ENCODE measurements at places on chromosomes 3 and 15.

DNA sequence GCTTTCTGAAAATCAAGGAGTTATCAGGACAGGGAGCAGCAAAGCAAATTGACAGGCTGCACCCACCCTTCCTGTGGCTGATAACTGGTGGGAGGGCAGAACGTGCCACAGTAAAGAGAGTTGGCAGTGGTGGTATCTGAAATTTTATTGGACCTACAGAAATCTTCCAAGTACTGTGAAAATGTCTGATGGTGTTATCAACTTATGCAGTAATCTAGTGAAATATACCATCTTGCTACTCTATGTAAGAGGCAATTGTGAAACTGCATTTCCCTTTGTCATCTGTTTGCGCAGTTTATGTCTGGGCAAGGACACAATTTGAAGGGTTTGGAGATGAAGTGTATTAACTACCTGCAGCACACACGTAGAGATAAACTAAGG lies 1.5 kb downstream of the PLCL2 start:
- DNase-seq = no peak

DNA sequence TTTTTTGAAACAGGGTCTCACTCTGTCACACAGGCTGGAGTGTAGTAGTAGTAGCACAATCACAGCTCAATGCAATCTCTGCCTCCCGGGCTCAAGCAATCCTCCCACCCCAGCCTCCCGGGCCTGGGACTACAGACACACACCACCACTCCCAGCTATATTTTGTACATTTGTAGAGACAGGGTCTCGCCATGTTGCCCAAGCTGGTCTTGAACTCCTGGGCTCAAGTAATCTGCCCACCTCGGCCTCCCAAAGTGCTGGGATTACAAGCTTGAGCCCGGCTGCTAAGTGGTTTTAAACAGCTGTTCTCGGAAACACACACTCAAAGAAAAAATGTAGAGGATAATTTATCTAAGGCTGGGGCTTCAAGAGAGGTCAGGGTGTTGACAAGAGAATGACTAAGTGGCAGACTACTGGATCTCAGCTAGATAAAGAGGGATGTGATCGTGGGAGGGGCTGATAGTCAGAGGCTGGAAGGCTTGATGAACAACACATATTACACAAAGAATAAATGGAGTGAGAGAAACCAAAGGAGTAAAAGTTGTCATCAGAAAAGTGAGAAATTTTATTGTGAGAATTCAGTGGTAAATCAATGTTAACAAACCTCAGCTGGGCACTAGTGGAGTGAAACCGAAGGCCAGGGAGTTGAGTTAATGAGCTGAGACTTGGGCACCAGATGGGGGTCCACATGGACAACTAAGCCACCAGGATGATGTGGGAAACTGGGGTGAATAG lies 6.7 kb downstream of the CCR5AS start:
- no peak for DNase-seq

- DNase-seq = peak; percentile 78
Measured at GRCh38 chr15:67521029-67521782, at the start of gene C15orf61. C15orf61 (plus strand) TSS chr15:67521131; CDS start chr15:67521249, 118 bp downstream.

DNA sequence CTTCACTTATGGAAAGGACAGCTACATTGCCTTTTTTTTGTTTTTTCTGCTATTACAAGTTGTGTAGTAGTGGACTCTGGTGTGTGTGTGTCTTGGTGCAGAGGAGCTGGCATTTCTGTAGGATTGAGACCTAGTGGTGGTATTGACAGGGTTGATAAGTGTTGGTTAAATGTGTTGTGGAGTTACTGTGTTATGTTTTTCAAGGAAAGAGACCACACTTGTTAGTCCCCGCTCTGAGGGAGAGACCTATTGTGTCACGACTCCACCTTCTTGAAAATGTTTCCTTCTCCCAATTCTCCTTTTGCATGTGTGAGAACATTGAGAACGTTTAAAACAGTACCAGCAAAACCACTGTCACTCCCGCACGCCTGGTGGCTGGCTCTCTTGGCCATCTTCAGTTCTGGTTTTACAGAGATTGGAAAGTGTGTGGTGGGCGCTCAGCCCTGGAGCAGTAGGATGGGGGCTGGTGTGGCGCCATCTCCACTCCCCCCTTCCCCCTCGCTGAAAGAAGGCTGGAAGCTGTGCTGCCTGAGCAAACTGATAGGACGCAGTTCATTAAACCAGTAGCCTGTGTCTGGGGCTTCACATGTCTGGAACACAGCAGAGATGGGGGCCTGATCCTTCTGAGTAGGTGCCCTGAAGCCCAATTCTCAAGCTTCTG lies 5.5 kb downstream of the KLF13 start:
- no peak for DNase-seq

GRCh38 chr3:171741377-171741776 lies 68.9 kb downstream of the PLD1 start:
- DNase-seq = no peak

DNA sequence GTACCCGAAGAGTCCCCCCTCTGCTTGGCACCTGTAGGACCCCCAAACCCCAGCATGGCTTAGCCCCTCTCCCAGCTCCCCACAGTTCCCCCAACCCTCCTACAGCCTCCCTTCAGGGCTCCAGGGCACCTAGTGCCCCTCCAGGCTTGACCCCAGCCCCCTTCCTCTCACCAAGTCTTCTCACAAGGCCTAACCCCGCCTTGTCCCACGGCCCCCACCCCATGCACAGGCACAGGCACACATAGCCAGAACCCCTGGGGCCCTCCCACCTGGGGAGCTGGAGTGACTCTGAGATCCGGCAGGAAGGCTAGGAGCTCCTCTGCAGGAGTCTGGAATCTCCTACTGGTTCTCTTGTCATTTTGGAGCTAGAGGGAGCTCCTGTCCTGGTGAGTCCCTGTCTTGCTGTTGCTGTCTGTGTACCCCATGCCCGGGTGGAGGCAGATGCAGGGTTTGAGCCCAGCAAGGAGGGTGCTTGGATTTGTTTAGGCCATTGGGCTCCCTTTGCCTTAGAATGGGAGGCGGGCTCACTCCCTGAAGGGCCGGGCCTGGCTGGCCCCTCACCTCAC lies 39.6 kb downstream of the KLF13 start:
- DNase-seq = no peak

DNA sequence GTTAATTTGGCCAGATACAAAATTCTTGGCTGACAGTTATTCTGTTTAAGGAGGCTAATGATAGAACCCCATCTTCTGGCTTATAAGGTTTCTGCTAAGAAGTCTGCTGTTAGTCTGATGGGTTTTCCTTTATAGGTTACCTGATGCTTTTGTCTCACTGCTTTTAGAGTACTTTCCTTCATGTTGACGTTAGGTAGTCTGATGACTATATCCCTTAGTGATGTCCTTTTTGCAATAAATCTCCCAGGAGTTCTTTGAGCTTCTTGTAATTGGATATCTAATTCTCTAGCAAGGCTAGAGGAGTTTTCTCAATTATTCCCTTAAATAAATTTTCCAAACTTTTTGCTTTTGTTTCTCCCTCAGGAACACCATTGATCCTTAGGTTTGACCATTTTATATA lies 114.1 kb upstream of the CDIN1 start:
- DNase-seq = peak; percentile 19

- no peak for DNase-seq
Measured at GRCh38 chr3:105877336-105877910, 8.6 kb upstream of the CBLB start.

DNA sequence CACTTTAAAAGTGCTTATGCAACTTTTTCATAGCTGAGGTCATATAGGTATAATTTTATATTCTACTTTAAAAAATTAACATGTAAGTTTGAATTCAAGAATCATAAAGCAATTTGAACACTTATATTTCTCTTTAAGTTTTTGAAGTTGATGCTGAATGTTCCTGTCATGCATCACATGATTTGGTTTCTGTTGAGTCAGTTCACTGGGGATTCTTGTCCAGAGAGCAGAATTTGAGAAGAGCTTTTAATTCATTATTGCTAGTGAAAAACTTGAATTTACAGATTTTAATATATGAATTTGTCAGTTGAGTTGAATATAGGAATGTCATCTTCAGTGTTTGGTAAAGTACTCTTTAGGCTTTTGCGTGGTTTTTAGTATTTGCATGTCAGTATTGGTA lies 7.9 kb downstream of the SLC25A26 start:
- no peak for DNase-seq

DNA sequence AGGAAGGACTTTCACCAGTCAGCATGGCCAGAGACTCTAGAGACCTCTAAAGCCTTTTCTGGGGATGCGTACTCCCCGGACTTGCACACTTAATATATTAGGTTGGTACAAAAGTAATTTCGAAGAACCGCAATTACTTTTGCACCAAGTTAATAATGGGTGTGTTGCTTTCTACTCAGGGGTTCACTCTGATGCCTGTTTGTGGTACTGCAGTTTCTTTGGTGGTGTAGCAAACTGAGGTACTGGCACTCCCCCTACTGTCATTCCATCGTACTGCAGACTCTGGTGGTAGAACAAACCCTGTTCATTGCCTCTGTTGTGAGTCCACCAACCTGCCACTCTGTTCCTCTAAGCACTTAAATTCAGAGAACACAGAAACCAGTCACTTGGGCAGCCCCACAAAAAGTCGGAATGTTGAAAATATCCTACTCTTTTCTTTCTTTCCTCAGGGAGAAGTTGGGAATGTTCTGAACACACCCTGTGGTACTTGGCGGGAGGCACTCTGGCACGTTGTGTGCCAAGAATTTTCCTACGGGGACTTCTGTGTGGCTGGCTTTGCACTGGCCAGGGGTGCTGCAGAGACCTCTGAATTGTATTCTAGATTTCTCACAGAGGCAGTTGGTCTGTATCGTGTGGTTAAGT lies 46.3 kb downstream of the GABRG3 start:
- peak; percentile 2 for DNase-seq

DNA sequence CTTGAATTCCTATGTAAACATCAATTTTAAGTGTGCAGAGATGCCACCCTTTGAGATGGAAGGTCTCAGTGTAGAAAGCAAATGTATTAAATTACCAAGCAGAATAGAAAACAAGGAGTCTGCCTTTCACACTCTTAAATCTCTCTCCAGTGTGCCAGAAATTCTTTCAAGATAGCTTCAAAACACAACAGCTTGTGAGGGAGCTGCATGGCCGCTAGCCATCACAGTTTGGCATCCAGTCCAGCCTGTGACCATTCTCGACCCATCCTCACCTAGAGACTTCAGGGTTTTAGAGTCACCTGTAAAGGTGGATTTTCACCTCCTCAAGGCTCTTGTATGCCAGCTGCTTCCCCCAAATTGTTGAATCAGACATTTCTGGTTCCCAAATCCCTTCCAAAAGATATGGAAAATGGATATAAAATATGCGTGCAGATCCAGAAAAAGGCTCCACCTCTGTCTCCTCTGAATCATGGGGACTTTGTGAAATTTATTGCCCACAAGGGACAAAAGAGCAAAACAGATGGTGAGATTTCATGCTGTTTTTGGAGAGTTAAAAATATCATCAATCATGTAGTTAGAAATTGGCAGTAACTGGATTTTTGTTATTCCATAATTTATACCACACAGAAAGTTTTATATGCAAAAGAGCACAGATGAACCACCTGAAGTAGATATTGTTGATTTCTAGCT lies 114.2 kb upstream of the THRB start:
- no peak for DNase-seq

- peak; percentile 14 for DNase-seq
Measured at GRCh38 chr3:69161587-69162307, 39.4 kb upstream of the LMOD3 start.

DNA sequence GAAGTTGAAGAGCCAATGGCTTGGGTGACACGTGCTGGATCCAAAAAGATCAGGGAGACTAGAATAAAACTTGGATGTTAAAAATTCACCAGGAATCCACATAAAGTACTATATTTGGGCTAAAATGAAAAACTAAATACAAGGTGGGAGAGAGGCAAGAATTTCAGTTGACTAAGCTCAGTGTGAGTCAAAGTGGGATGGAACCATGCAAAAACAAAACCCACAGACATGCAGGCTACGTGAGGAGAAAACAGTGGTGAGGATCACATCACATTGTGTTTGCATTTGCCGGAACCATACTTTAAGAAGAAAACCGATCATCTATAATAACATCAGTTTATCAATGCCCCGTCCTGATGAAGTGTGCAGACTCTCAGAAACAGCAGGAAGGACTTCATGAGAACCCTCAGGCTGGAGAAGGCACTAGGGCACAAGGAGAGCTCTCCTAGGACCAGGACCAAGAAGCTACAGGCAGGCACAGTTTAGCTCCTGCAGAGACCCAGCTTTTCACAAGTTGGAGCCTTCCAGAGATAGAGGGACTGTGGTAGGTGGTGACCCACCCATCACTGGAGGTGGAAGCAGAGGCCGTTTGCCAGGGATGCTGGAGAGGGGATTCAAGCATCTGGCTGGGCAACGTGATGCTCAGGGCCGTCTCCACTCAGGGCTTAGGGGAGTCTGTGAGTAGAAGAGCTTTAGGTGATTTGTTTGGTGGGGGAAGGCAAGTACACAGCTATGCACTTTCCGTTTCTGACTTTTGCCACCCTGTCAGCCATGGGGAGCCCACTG lies 29.0 kb upstream of the NR2E3 start:
- DNase-seq = no peak

DNA sequence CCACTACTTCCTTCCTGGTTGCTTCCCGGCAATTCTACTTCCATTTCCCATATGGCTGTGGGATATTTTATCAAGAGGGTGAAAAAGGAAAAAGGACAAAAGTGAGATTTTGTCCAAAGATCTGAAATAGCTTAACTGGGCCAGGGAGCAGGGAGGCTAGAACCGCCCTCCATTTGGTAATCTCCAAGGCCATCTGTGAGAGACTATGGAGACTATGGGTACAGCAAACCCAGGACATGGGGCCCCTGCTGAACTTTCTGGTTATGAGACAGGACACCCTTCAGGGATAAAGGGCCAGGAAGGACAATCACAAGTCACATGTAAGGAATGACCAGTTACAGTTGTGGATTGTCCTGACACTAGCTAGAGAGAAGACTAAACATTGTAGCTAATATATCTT lies 24.3 kb downstream of the ZSCAN2 start:
- DNase-seq = no peak

Measured in foreskin keratinocyte (primary cell).